ENCODE measurements at places on chromosomes 1 and 21.
A peak's percentile ranks its signal among the peaks of the same experiment; 100 is the strongest.

GRCh38 chr1:40450495-40451237 lies 390 bp downstream of the ZFP69B start:
- peak; percentile 82 for DNase-seq

- no peak for DNase-seq
Observed at GRCh38 chr1:5983361-5984103, 8.7 kb downstream of the NPHP4 start.

GRCh38 chr21:21076491-21076890 lies 78.3 kb downstream of the NCAM2 start:
- DNase-seq: peak; percentile 34

- peak; percentile 71 for DNase-seq
Observed at GRCh38 chr1:66351478-66351877, 182.5 kb upstream of the SGIP1 start.

DNA sequence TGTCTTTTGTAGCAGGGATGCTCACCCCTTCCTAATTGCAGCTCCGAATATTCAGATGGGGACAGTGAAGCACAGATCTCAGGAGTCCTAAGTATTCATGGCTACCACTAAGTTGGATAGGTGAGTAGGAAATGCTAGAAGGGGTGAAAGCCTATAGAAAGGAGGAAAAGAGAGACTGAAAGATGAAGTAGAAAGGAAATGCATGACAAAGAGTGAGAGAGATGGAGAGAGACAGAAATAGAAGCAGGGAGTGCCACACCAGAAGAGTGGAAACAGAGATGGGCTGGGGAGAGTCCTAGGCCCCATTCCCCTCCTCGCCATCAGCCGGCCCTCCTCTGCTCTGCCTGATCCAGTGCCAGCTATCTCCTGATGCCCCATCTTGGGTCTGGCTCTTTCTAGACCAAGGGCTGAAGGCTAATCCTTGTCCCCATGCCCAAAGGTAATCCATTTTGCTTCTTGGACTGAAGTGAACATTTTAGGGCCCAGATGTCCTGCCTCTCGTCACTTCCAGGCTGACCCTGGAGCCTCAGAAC lies 2.0 kb downstream of the PEA15 start:
- DNase-seq: no peak

- DNase-seq: peak; percentile 25
Observed at GRCh38 chr1:2528966-2529783, 888 bp downstream of the HES5 start.

- DNase-seq: peak; percentile 96
Observed at GRCh38 chr1:203368624-203369451, 17.9 kb upstream of the FMOD start.

- no peak for DNase-seq
Observed at GRCh38 chr1:44405798-44406736, 1.0 kb downstream of the RNF220 start.

DNA sequence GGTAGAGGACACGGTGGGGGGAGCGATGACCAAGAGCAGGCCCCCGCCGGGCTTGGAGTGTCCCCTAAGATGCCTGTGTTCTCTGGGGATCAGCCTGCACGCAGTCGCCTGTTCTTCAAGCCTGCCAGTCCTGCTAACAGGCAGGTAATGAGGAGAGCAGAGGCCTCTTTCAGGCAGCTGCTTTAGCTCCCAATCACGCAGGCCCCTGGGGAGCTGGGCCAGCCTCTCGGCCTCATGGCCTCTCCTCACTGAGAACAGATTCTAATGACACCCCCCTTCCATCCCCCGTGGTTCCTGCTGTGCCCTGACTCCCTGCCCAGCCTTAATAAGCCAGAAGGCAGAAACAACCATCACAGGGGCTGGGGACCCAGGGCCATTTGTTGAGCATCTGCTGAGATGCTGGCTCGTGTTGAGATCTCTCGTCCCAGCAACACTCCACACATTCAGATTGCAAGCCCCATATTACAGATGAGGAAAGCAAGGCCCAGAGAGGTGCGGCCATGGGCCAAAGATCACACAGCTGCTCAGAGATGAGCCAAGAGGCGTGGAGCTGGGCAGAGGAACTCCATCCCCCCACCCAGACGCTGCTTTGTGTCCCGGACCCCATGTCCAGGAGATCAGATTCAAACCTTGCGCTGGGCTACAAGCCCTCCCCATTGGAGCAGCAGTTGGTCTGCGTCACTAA lies 71.6 kb upstream of the CASZ1 start:
- DNase-seq: no peak

DNA sequence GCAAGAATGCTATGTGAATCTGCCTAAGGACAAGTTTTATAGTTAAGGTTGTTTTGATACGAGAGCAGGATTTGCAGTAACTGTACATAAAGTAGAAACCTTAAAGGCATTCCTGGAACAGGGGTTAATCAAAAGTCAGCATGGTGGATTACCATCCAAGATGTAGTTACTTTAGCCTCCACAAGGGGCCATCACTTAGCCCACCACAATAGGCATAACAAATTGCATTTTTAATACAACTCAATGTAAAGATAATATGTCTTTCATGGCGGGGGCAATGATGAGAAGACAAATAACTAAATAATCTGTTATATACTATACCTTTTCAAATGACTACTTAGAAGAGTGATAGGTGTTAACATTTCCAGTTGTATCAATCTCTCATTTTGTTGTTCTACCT lies 611.2 kb upstream of the ADGRL4 start:
- no peak for DNase-seq

DNA sequence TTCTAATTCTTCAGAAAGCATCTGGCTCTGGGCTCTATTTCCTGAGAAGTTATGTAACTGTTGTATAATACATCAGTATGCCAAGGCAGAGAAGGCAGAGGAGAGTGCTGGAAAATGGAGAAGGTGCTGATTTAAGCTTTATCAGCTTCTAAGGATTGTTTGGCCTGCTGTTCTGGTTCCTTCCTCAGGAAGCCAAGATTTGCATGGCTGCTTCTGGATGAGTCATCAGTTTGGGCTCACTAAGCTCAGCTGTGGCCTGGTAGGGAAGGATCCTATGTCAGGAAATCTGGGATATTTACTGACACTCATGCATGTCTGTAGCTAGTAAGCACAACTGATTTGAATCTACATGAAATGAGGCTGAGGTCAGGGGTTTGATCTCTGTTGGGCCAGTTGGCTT lies 73.2 kb upstream of the ADGRL4 start:
- no peak for DNase-seq

DNA sequence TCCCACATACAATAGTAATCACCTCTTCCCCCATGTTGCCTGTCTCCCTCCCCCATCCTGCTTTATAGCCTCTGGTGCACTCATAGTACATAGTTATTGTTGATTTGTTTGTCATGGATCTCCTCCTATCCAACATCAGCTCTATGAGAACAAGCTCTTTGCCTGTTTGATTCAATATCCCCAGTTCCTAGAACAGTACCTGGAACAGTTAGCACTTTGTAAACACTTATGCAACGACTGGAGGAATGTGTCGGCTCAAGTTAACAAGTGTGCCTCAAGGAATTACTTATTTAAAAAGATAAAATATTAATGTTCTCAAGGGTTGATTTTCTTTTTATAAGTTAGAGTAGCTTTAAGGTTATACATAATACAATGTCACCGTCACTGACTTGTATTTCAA lies 271.6 kb upstream of the KAZN start:
- no peak for DNase-seq

GRCh38 chr21:38714999-38715398 lies 90.7 kb upstream of the ETS2 start:
- no peak for DNase-seq

DNA sequence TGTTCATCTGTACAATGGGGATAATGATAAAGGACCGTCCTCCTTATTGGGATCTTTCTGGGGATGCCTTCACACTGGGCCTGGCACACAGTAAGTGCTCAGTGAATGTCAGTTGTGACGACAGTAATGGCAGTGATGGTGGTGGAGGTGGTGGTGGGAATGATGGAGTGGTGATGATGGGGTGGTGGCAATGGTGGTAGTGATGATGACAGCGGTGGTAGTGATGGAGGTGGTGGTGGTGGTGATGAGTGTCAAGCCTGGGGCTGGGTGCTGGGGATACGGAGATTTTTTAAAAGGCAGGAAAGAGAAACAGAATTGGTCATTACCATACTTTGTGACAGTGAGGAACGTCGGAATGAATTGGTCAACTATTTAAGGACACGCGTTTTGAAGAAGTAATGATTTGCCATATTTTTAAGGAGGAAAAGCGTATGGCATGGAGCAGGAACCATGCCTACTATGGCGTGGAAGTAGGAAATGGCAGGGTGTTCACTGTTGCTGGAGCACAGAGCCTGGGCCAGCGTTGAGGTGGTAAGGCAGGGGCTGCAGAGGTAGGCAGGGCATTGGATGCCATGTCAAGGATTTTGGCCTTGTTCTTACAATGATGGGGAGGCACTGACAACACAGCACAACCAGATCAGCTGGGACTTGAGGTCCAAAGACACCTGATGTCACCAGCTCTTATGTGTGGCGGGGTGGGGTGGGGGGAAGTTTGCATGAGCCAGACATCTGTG lies 128.7 kb downstream of the ACTL8 start:
- no peak for DNase-seq

DNA sequence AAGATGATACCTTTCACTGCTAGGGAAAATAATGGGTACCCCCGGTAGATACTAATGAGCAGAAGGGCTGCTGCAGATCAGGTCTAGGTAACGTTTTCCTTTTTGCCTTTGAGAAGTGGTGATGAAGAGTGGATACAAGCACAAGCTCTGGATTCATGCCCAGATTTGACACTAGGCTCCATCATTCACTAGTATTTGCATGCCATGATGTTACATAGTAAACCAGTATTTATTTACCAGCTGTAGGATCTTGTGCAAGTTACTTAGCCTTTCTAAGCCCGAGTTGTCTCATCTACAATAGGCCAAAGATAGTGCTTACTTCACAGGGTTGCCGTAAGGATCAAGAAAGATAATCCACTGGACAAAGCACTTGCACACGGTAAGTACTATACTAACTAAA lies 14.2 kb downstream of the PTPN14 start:
- no peak for DNase-seq

DNA sequence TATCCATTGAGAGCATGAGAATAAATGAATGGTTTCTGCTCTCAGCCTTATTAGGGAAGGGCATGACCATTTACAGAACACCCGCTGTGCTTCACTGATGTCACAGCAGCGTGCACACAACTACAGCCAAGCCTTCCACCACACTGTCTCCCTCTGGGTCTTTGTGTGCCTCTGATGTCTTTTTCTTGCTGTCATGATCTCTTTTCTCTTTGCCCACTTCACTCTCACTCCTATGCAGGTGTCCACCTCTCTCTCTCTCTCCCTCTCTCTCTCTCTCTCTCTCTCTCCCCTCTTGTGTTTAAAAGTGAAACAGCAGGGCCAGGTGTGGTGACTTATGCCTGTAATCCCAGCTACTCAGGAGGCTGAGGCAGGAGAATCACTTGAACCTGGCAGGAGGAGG lies 232.5 kb upstream of the JUN start:
- no peak for DNase-seq

DNA sequence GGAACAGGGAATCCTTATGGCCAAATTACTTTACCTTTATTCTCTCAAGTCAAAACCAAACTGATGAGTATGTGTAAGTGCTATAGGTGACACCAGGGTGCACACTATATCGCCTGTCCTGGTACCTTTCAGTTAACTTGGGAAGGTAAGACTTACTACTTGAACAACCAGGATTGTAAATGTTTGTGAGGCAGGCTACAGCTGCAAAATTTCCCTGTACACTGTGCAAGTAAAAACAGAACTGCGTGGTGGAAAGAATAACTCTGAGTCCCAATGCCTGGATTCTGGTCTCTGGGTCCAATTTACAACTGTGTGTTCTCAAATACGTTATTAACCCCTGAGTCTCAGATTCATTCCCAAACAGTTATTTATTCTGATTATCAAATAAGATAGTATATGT lies 73.5 kb downstream of the TENT5C start:
- no peak for DNase-seq

DNA sequence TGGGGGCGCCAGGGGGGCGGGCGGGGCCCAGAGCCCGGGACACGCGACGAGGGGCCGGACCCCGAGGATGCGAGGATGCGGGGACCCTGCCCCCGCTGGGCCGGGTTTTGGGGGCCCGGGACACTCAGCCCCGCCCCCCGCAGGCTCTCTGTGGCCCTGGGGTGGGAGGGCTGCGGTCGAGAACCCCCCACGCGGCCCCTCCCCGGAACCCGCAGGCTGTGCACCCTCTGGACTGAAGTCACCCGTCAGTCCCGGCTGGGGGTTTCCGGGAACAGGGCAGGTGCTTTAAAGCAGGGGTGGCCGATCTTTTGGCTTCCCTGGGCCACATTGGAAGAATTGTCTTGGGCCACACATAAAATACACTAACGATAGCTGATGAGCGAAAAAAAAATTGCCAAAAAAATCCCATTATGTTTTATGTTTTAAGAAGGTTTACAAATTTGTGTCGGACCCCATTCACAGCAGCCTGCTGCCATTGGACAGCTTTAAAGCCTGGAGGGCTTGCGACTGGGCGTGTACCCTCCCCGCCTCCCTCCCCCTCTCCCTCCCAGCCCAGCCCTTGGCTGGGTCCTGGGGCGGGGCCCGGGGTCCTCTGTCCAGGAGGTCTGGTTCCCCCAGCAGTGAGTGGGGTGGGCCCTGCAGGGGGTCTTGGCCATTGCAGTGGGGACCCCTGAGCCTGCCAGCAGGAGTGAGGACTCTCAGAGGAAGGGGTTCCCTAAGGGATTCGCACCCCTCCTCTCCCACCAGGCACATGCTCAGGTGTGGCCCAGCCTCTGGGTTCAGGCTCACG lies 21.6 kb upstream of the C1orf159 start:
- peak; percentile 21 for DNase-seq

DNA sequence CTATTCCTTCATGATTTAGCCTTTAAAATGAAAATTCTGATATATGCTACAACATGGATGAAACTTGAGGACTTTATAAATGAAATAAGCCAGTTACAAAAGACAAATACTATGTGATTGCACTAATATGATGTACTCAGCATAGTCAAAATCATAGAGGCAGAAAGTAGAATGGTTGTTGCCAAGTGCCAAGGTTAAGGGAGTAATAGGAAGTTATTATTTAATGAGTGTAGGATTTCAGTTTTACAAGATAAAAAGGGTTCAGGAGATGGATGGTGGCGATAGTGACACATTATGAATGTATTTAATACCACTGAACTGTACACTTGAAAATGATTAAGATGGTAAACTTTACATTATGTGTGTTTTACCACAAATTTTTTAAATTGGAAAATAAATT lies 73.1 kb upstream of the FMN2 start:
- DNase-seq: no peak

GRCh38 chr1:46681333-46682034 lies 9.8 kb downstream of the TEX38 start:
- DNase-seq: no peak

GRCh38 chr1:240385985-240386978 lies 225.7 kb downstream of the GREM2 start:
- DNase-seq: no peak
